ENCODE measurements at places on chromosomes 6 and 20. TPM values are rescaled to one million over a fixed set of nuclear protein-coding genes. Genes with fewer than 3 reads are reported as not detected.
A peak's percentile ranks its signal among the peaks of the same experiment; 100 is the strongest.

GRCh38 chr20:5220321-5221060, 93.7 kb downstream of the CDS2 start:
- no peak for DNase-seq

DNA sequence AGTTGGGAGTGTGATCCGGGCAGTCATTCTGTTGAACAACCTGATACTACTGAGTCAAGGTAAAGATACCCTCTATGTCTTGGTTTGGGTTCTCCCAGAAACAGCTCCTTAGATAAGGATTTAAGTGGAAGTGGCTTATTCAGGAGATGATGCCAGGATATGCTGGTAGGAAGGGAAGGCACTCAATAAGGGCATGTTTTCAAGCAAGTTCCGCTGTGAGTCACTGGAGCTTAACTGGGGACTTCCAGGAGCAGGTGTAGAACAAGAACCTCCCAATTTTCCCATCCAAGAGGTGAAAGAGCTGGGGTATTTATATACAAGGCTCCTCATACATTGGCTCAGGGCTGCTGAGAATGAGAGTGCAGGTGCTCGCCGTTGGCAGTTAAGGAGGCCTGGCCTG, 218.6 kb downstream of the AKAP7 start:
- no peak for DNase-seq

- DNase-seq, result no peak
These were observed 186.0 kb upstream of the NOX3 start for GRCh38 chr6:155641603-155642002.

DNA sequence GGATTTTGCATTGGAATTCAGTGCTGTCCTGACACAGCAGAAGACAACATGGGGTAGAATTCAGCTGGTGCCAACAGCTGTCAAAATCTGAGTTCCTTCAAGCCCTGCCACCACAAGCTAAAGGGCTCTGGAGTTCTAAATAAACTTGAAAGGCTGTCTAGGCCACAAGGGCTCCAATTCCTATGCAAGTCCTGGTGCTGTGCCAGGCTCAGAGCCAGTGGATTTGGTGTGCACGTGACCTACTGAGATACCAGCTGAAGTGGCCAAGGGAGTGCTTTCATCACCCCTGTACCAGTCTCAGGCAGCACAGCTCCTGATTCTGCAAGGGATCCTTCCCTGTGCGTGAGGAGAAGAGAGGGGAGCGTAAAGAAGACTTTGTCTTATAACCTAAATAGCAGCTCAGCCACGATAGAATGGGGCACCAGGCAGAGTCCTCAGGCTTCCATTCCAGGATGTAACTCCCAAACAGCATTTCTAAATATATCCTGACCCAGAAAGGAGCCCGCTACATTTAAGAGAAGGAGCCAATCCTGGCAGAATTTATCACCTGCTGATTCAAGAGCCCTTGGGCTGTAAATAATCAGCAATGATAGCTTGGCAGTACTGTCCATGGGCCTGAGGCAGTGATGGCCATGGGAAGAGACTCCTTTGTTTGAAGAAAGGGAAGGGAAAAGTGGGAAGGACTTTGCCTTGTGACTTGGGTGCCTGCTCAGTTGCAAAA, 881.2 kb upstream of the EPHA7 start:
- DNase-seq, result peak; percentile 78

DNA sequence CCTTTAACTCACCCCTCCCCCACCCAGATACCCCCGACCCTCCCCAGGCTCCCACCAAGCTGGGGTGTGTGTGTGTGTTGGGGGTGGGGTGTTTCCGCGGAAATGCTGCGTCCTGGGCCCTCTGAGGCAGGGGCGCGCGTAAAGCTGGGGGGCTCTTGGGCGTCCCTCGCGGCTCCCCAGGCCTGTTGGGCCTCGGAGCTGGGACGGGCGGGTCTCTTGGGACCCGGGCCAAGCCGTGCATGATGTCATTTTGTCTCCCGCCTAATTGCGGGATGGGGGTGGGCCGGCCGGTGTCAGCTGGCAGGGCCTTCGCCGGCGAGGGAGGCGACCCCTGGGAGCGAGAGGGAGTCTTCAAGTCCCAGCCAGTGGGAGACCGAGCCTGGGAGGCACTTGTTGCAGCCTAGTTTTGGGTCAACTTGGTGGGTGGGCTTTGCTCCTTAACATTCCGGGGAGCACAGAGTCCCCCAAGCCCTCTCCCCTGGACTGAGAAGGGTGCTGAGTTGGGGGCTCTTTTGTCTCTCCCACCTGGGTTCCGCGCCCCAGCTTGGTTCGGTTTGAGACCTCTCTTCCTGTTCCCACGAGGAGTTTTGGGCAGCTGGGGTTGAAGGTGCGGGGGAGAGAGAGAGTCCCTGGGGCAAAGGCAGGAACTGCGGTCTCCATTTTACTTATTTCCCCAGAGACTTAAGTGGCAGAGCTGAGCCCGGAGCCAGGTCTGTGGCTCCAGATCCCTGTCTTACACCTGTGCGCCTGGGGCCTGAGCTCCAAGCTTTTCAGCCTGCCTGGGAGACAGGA, 623 bp downstream of the MYBL2 start:
- no peak for DNase-seq

DNA sequence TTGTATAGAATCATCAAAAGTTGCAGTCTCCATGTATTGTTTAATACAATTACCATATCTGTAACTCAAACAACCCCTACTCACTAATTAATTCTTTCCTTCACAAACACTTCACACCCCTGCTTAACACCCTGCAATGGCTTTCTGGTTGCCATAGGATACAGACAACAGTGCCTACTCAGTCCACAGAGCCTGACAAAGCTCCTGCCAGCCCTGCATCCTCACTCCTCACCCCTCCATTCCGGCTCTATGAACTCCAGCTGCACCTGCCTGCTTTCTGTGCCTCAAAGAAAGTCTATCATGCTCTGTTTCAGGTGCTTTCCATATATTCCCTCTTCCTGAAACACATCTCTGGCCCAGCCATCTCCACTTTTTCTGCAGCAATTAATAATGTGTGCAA, 253.4 kb downstream of the HACE1 start:
- no peak for DNase-seq

GRCh38 chr6:15443119-15443830, 197.4 kb downstream of the JARID2 start:
- DNase-seq, result no peak

GRCh38 chr6:79435746-79436145, 101.5 kb downstream of the LCA5 start:
- DNase-seq, result no peak

DNA sequence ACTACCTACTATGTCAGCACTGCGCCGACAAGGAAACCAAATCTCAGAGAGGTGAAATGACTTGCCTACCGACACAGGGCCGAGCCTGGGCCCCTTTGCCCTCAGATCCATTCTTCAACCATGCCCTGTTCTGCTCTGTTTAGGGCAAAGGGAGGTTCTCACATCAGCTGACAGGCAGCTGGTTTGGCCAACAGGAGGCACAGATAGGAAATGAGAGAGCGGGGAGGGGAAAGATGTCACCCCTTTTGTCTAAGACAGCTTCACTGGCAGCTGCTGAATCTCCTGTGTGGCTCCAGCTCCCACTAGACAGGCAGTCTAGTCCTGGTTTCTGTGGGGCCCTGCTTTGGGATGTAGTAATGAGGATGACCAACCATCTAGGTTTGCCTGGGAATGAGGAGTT, 158.7 kb downstream of the TMEM200A start:
- DNase-seq, result no peak

HLA-DMA gene
- total RNA-seq, result 16.3 TPM

RBPJL gene
- not detected for total RNA-seq

MCHR2 gene
- not detected for total RNA-seq
